Activated naive CD8-positive, alpha-beta T cell treated with anti-CD3 and anti-CD28 coated beads for 36 hours (primary cell): ENCODE measurements at places on chromosomes 3 and 15.

- DNase-seq = no peak
- no peak overlapping the region for H3K4me3 ChIP-seq
These were observed 724.4 kb upstream of the ROBO1 start for GRCh38 chr3:80492162-80492561.

- H3K27me3 ChIP-seq = peaks cover 3% of the 10 kb centered on the region
- no peaks in the 10 kb centered on the region for H3K4me1 ChIP-seq
- no peak overlapping the region for H3K4me3 ChIP-seq
- DNase-seq = no peak
- H3K27ac ChIP-seq = no peak overlapping the region
These were observed 454.0 kb upstream of the ARHGEF26 start for GRCh38 chr3:153666991-153667740.

DNA sequence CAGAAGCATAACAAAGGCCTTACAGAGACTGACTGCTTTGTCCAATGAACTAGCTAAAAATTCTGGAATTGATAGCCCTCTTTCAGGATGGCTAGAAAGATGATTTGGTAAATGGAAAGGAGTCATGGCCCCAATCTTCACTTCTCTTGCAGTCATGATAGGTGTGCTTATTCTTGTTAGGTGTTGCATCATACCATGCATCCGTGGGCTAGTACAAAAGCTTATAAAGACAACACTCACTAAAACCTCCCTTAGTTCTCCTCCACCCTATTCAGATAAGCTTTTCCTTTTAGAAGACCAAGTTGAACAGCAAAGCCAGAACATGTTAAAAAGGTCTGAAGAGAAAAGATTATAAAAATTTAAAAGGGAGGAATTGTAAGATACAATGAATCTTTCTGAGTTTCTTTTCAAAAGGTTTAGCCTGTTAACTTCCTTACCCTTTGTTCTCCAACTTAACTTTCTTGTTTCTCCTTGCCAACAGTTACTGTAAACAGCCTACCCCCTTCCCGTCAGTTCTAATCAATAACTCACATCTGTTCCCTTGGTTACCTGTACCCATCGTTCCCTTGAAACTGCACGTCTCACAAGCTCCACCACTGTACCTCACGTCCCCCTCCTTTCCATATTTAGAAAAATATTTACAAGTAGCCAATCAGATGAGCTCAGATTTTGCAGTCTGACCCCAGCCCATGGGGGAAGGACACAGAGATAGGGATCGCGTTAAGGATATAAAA is 105.8 kb downstream of the ZBBX start:
- H3K4me3 ChIP-seq = no peak overlapping the region
- H3K4me1 ChIP-seq = no peaks in the 10 kb centered on the region
- H3K36me3 ChIP-seq = no peaks in the 10 kb centered on the region
- DNase-seq = no peak
- H3K27me3 ChIP-seq = no peaks in the 10 kb centered on the region
- H3K27ac ChIP-seq = no peak overlapping the region

DNA sequence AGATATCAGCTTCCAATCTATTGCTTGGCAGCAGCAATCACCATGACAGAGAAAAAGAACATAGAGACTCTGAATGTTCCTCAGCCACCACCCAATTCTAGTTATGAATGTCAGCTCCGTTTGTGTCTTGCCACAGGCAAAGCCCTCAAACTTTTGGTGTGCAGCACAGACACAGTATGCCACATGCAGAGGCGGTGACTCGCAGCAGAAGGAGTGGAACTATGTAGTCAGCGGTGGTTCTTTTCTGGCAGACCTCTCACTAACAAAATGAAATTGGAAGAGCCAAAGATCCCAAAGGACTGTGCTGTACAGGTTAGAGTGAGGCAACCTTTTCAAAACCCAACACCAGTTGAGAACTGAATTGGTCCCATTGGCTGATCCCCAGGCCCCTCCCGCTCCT is 220.9 kb downstream of the SLC9A9 start:
- peaks cover 1% of the 10 kb centered on the region for H3K36me3 ChIP-seq
- H3K27me3 ChIP-seq = no peaks in the 10 kb centered on the region
- H3K4me1 ChIP-seq = peaks cover 5% of the 10 kb centered on the region
- no peak overlapping the region for H3K27ac ChIP-seq
- peak; percentile 26 for DNase-seq
- no peak overlapping the region for H3K4me3 ChIP-seq

DNA sequence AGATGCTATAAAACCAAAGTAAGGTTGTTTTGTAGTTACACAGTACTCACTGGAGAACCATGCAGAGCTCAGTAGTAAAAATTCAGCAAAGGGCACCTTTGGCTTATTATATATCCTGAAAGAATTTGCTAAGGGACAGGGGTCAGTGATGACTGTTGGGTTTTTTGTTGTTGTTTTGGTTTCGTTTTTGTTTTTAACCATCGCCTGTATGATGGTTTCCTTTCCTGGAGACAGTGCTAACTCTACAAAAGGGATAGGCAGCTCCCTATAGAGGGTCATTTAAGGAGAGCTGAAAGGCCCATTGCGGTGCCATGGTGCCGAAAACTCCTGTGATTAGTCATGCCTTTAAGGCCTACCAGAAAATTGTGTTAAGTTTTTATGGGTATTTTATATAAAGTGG is 118.2 kb upstream of the GOLIM4 start:
- H3K4me1 ChIP-seq = peaks cover 4% of the 10 kb centered on the region
- H3K4me3 ChIP-seq = no peak overlapping the region
- no peak for DNase-seq
- no peaks in the 10 kb centered on the region for H3K27me3 ChIP-seq
- H3K36me3 ChIP-seq = no peaks in the 10 kb centered on the region
- no peak overlapping the region for H3K27ac ChIP-seq

DNA sequence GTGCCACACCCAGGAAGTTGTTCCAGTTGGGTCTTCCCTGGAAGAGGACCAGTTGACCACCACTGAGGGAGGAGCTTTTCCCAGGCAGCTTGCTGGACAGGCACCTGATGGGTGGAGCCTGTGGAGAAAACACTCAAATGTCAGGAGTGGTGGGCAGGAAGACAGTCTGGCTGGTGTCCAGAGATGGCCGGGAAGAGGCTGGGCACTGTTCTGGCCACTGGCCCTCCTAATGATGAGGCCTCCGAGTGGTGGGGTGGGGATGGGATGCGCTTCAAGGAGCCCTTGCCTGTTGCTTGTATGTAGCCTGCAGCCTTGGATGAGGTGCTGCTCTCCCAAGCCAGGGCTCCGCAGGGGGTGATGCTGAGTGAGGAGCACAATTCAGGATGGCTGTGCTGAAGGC is 12.3 kb downstream of the PLEKHO2 start:
- peaks cover 21% of the 10 kb centered on the region for H3K4me1 ChIP-seq
- H3K27me3 ChIP-seq = no peaks in the 10 kb centered on the region
- H3K27ac ChIP-seq = no peak overlapping the region
- no peak overlapping the region for H3K4me3 ChIP-seq

GRCh38 chr15:92606126-92606835 is 49.3 kb downstream of the FAM174B start:
- no peak for DNase-seq
- no peak overlapping the region for H3K4me3 ChIP-seq
- no peaks in the 10 kb centered on the region for H3K36me3 ChIP-seq
- H3K4me1 ChIP-seq = no peaks in the 10 kb centered on the region
- no peak overlapping the region for H3K27ac ChIP-seq

- no peak overlapping the region for H3K4me3 ChIP-seq
- no peaks in the 10 kb centered on the region for H3K4me1 ChIP-seq
- peaks cover 4% of the 10 kb centered on the region for H3K36me3 ChIP-seq
- no peaks in the 10 kb centered on the region for H3K27me3 ChIP-seq
These were observed 179.6 kb upstream of the STT3B start for GRCh38 chr3:31353166-31353565.

- H3K27me3 ChIP-seq = no peaks in the 10 kb centered on the region
- DNase-seq = no peak
- H3K4me1 ChIP-seq = peaks cover 9% of the 10 kb centered on the region
- H3K27ac ChIP-seq = no peak overlapping the region
These were observed 29.5 kb downstream of the ATOSA start for GRCh38 chr15:52649686-52650085.

DNA sequence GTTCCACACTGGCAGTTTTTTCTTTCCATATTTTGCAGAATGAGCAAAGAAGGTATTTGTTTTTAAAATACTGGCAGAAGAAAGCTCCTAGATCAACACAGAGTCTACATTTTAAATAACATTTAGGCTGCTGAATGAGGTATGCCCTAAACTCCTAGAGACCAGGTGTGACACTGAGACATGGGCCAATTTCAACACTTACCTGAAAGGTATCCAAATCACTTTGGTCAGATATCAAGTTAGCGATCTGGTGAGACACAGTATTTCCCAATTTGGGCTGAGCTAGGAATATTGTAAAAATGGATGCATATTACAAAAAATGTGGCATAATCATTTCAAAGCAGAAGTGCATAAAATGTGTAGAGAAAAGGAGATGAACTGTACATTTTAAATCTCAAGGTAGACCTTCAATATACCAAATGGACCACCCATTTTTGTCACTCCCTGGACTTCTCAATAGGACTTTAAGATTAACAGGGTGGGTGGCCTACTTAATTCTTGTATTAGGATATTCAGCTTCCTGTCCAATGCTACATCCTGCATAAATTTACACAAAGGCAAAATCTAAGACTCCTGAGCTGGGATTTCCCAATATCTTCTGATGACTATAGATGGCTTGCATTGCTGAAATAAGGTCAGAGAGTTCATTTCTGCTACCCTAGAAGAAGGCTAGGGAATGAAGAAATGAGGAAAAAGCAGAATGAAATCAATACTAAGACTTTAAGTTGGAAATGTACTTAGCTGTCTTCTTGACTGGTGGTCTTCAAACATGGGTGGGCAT is 487.8 kb downstream of the FOXP1 start:
- DNase-seq = no peak
- no peak overlapping the region for H3K4me3 ChIP-seq
- peaks cover 84% of the 10 kb centered on the region for H3K4me1 ChIP-seq
- peak overlapping the region; percentile 78 for H3K27ac ChIP-seq

DNA sequence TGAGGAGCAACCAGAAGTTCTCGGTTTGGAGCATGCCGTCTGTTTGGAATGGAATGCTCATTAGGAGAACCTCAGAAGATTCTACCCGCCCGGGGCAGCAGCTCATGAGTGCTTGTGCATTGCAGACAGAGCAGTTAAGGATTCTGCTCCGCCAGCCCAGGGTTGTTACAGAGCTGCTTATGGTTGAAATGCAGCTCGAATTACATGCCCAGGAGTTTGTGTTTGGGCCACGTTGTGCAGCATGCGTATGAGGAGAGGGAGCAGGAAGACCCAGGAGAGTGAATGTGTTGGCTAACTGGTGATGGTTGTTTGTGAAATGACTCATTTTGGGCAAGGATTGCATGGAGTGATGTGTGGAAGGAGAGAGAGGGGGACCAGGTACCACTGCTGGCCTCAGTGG is 9.0 kb downstream of the FGD5 start:
- no peaks in the 10 kb centered on the region for H3K27me3 ChIP-seq
- no peak for DNase-seq
- no peaks in the 10 kb centered on the region for H3K36me3 ChIP-seq
- H3K4me1 ChIP-seq = no peaks in the 10 kb centered on the region
- no peak overlapping the region for H3K27ac ChIP-seq

DNA sequence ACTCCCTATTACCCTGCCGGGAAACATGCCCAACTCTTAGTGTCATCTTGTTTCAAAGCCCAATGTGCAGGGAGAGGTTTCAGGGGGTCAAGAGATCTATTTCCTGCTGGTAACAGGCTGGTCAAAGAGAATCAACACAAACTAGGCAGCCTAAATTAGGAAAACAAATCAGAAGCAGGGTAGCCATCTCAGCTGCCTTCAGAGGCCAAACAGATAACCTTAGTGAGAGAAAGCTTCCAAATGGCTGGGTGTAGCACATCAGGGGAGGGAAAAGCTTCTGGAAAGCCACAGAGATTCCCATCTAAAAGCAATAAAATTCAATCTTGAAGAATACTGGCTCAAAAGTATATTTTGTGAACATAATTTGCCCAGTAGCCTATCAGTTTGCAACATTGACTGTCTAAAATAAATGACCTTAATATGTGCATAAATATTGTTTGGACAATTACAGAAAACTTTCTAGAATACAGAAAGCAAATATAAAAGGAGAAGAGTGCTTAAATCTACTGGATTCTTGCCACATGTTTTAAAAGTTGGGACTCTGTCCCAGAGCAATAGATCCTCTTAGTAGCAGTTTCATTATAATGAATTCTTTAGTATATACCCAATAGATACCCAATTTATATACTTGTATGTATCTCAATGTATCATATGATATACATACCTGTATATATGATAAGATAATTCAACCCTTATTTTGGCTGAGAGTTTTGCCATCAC is 371.9 kb upstream of the RARB start:
- H3K27ac ChIP-seq = no peak overlapping the region
- H3K4me3 ChIP-seq = no peak overlapping the region
- H3K27me3 ChIP-seq = no peaks in the 10 kb centered on the region
- H3K4me1 ChIP-seq = no peaks in the 10 kb centered on the region
- DNase-seq = no peak

GRCh38 chr15:95996494-95996893 is 334.0 kb upstream of the NR2F2 start:
- peaks cover 13% of the 10 kb centered on the region for H3K4me1 ChIP-seq
- no peaks in the 10 kb centered on the region for H3K36me3 ChIP-seq
- peaks cover 49% of the 10 kb centered on the region for H3K27me3 ChIP-seq
- H3K27ac ChIP-seq = no peak overlapping the region

GRCh38 chr15:70121624-70122302 is 24.0 kb upstream of the TLE3 start:
- H3K4me1 ChIP-seq = no peaks in the 10 kb centered on the region
- no peaks in the 10 kb centered on the region for H3K27me3 ChIP-seq
- no peak for DNase-seq
- no peak overlapping the region for H3K27ac ChIP-seq
- H3K36me3 ChIP-seq = no peaks in the 10 kb centered on the region

- no peak for DNase-seq
- H3K4me3 ChIP-seq = no peak overlapping the region
- H3K27ac ChIP-seq = no peak overlapping the region
- peaks cover 2% of the 10 kb centered on the region for H3K36me3 ChIP-seq
- no peaks in the 10 kb centered on the region for H3K27me3 ChIP-seq
- H3K4me1 ChIP-seq = no peaks in the 10 kb centered on the region
These were observed 312.4 kb downstream of the RSL24D1 start for GRCh38 chr15:54884312-54884711.
